ENCODE measurements at places on chromosomes 12 and 14.

DNA sequence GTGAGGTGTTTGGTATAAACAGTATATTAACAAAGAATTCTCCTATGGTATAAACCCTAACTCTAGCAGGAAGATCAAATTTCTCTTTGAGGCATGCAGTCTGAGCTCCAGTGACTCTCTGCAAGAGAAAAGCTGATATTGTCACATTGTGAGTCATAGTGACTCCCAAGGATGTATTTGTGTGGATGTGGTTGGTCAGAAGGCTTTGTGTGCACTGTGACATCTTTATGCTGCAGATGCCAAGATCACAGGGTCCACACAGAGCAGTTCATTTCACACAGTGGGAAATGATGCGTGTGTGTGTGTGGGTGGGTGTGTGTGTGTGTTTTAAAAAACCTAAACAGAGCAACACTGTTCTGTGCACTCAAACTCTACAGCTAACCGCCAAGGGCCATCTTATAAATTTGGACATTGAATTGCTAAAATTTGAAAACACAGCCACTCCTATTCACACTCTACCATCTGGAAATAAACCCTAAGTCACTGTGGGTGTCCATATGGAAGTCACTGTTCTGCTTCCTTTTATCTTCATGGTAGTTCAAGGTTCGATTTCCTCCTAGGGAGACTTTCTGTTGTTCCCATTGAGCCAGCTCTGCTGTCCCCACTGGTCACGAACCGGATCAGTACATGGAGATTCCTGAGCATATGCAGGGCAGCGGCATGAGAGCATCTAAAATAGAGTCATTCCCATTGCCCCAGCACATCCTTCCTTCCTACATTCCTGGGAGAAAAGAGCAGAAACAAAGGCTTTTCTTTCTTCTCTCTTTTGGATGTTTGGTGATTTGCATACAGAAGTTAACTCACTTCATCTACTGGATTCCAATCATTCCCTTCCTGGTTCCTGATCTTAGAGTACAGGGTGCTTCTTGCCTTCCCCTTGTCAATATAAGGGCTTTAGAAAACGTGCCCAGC lies 727.6 kb downstream of the DIO2 start:
- no peak for DNase-seq

DNA sequence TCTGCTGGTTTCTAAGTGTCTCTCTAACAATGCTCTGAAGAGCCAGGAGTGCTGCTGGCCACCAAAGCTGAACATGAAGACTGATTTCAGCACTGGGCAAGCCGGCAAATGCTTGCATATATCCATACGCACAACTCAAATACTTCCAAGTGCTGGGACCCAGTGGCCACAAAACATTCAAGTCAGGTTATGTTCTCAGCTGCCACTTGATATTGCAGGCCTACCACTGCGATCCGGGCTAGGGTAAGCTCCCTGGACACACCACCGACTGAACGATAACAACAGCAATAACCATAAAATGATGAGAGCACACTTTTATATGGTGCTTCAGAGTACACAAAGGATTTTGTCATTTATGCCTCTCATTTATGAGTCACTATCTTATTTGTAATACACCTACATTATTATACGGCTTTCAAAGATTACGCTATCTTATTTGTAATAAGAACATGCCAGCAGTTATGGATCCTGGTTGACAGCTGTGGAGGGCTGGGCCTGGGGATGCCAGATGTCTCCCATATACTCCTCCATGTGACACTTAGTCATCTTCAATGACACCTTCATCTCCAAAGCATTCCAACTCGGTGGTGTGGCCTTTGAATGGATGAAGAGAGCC lies 35.5 kb downstream of the CRACR2A start:
- no peak for DNase-seq

GRCh38 chr14:103597623-103598377 lies 31.2 kb upstream of the KLC1 start:
- DNase-seq, result no peak

GRCh38 chr12:18811273-18811672 lies 73.4 kb downstream of the CAPZA3 start:
- DNase-seq, result no peak

DNA sequence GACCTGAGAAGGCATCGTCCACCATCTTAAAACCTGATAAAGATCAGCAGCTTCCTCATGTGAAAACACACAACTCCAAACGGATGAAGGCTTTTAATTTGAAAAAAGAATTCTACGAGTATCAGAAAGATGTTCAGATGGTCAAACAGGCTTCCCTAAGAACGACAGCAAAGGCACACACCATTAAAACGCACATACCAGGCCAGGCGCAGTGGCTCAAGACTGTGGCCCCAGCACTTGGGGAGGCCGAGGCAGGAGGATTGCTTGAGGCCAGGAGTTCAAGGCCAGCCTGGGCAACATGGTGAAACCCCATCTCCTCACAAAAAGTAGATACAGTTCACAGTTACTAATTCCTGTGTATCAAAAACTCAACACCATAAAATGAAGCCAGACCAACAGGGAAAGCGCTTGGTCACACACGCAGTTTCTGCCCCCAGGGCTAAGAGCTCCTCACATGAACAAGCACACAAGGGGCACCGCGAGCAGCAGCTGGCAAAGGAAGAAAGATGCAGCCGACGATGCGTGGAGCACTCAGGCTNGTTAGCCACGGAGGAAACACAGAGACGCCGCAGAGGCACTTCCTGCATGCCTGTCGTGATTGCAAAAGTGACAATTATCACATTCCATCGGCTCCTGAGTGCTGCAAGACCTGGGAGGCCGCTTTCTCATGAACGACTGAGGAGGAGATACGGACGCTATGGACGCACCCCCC lies 78.0 kb downstream of the NOC4L start:
- no peak for DNase-seq

DNA sequence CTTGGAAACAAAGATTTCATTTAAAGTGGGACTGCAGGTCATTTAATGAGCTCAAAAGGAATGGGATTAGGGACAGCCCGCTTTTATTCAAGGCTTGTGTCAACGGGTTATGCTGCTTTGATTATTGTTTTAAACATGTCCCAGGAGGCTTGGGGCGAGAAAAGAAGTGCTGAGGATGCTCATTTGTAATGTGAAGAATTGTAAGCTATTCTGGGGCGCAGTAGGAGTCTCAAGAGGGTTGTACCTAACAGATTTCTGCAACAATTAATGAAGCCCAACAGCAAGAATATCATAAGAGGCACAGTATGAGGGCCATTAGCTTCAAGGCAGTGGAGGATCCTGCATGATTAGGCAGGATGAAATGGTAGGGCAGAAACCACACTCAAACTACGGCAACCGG lies 122.5 kb downstream of the KTN1 start:
- DNase-seq, result no peak

- no peak for DNase-seq
Measured at GRCh38 chr12:130591736-130592135, 124.4 kb downstream of the RIMBP2 start.

GRCh38 chr12:90757957-90758356 lies 197.0 kb downstream of the CCER1 start:
- DNase-seq, result no peak

DNA sequence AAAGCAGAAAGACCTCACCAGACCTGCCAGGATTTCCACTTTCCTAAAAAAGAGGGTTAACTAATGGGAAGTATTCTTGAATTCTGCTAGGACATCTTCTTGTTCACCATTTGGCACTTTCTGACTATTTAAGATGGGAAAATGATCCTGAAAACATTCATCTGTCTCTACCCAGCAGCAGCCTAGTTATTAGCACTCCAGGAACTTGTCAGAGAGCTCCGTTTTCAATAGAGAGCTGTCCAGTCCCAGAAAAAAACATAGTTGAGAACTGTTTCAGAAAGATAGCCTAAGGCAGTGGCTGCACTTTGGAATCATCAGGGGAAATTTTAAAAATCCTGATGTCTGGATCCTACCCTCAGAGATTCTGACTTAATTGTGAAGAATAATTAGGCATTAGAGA lies 22.1 kb upstream of the CEP83 start:
- DNase-seq, result no peak

GRCh38 chr12:25023808-25024207 lies 74.9 kb upstream of the BCAT1 start:
- DNase-seq, result no peak

DNA sequence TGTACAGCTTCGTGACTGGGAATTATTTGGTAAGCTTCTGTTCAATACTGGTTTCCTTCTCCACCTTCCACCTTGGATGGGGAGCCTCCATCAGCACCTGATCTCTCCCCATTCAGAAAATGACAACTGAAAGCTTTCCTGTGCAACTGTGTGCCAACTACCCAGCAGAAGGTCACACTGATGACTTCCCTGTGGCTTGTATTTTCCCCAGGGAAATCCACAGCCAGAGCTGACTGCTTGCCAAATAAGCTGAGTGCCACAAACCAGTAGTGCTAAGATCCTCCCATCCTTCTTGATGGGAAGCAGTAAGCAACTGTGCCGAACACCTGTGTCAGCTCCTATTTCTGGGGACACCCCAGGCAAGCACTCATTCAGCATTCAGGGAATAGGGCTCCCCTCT lies 257.2 kb upstream of the SOX5 start:
- no peak for DNase-seq

- DNase-seq, result no peak
Measured at GRCh38 chr12:57330992-57331391, 80.0 kb upstream of the STAC3 start.

GRCh38 chr14:20934148-20934762 lies 21.0 kb upstream of the RNASE2 start:
- DNase-seq, result no peak

- DNase-seq, result no peak
Measured at GRCh38 chr12:46657453-46658411, 168.1 kb downstream of the SLC38A4 start.

DNA sequence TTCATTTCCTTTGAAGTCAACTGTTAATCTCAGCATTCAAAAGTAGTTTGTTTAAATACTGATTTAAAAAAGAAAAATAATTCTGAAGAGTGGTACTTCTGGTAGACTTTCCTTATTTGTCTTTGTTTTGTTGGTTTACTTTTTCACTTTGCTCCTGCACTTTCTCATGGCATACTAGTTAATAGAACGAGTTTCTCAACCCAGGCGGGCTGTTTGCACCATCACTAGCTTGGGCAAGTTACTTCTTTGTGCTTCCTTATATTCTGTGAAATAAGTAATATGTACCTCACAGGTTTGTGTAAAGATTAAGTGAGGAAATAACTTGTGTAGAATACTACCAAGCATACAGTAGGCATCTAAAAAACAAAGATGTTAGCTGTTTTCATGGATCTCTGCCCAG lies 45.5 kb downstream of the SLC38A6 start:
- no peak for DNase-seq

GRCh38 chr12:42124764-42125387 lies 19.8 kb downstream of the GXYLT1 start:
- no peak for DNase-seq

DNA sequence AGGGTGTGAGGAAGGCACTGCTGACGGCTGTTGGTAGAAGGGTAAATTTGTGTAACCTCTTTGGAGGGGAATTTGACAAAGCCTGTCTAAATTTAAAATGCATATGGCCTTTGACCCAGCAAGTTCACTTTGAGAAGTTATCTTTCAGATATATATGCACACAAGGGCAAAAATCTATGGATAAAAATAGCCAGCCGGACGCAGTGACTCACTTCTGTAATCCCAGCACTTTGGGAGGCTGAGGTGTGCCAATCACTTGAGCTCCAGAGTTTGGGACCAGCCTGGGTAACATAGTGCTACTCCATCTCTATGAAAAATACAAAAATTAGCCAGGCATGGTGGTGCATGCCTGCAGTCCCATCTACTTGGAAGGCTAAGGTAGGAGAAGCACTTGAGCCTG lies 13.4 kb downstream of the UBC start:
- no peak for DNase-seq

- no peak for DNase-seq
Measured at GRCh38 chr12:104213952-104214351, 1.6 kb upstream of the TXNRD1 start.

DNA sequence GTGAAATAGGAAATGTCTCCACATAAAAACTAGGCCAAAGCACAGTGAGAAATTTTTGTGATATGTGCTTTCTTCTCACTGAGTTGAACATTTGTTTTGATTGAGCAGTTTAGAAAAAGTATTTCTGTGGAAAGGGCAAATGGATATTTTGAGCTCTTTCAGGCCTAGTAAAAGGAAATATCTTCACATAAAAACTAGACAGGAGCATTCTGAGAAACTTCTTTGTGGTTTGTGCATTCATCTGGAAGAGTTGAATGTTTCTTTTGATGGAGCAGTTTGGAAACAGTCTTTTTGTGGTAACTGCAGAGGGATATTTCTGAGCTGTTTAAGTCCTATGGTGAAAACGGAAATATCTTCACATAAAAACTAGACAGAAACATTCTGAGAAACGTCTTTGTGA lies 582.7 kb upstream of the ALG10B start:
- no peak for DNase-seq

- DNase-seq, result no peak
Measured at GRCh38 chr12:20101046-20101445, 267.3 kb upstream of the PDE3A start.

- DNase-seq, result no peak
Measured at GRCh38 chr14:70057519-70058136, 131.1 kb downstream of the SLC8A3 start.

DNA sequence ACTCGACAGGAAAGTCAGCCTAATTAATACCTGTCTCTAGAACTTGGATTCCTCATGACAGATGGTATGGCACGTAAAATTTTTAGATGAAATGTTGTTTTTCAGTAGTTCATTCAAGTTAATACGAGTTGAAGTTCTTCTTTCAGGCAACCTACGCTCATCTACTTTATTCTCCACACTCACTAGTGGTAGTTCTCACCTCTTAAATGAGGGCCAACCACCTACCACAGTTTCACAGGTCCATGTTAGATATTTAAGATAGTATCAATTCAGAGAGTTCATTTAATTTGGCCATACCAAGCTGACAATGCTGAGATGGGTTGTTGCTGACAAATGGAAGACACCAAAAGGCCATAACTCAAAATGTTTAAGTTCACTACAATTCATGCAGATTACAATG lies 50.6 kb downstream of the NIN start:
- no peak for DNase-seq

DNA sequence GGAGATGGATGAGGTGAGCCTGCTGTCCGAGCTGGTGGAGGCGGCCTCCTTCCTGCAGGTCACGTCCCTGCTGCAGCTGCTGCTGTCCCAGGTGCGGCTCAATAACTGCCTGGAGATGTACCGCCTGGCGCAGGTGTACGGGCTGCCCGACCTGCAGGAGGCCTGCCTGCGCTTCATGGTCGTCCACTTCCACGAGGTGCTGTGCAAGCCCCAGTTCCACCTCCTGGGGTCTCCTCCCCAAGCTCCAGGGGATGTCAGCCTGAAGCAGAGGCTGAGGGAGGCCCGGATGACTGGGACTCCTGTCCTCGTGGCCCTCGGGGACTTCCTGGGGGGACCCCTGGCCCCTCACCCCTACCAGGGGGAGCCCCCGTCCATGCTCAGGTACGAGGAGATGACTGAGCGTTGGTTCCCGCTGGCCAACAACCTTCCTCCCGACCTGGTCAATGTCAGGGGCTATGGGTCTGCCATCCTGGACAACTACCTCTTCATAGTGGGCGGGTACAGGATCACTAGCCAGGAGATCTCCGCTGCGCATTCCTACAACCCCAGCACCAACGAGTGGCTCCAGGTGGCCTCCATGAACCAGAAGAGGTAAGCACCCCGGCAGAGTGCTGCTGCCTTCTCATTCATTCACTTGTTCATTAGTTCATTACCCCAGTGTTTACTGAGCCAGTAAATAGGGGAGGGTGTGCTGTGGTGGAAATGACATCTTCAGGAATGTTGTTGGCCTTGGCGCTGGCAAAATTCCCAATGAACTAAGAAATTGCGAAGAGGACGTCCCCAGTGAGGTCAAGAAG lies 774 bp upstream of the MANSC4 start:
- no peak for DNase-seq

GRCh38 chr12:75690296-75690955 lies 179.0 kb upstream of the KRR1 start:
- DNase-seq, result no peak
